HepG2 (cell line): ENCODE measurements at places on chromosomes 5 and 9.

DNA sequence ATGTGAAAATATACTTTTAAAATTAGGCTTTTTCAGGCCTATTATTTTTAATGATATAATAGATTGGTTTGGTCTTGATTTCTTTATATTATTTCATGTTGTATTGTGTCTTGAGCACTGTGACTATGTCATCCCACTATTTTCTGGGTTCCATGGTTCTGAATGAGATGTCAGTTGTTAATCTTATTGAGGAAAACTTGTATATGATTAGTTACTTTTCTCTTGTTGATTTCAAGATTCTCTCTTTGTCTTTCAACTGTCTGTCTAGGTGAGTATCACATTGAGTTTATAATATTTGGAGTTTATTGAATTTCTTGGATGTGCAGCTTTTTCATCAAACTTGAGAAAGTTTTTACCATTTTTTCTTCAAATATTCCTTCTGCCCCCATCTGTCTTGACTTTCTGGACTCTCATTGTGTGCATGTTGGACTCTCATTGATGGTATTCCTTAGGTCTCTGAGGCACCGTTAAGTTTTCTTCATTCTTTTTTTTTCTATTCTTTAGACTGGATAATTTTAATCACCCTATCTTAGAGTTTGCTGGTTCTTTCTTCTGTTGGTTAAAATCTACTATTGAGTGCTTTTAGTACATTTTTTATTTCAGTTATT is 175.8 kb downstream of the TMEM167A start:
- no peak for DNase-seq

GRCh38 chr9:108913391-108913790 is 20.5 kb downstream of the ELP1 start:
- no peak for DNase-seq

DNA sequence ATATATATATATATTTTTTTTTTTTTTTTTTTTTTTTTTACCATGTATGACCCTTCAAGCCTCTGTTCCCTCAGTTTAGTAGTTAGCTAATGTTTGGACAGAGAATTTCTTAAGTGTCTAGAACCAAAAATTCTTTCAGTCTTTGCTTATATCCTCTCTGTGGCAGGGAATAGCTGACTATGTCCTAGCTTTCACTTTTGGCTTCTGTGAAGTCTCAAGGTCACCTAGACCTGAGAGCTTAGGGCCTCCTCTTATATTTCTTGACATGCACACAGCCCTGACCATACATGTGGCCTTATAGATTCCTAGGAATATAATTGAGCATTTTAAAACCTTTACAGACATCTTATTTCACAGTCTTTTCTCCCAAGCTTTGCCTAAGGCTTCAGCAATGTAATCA is 930.8 kb upstream of the CDH9 start:
- DNase-seq: no peak

- no peak for DNase-seq
Measured at GRCh38 chr5:136043551-136043950, 14.8 kb downstream of the TGFBI start.

- peak; percentile 98 for DNase-seq
Measured at GRCh38 chr9:126527109-126527825, 86.5 kb upstream of the LMX1B start.
